Thymus (tissue), 14 donors: ENCODE measurements at places on chromosomes 2 and 18.

- no peak for DNase-seq
Measured at GRCh38 chr2:156385242-156385641, 50.9 kb upstream of the GPD2 start.

DNA sequence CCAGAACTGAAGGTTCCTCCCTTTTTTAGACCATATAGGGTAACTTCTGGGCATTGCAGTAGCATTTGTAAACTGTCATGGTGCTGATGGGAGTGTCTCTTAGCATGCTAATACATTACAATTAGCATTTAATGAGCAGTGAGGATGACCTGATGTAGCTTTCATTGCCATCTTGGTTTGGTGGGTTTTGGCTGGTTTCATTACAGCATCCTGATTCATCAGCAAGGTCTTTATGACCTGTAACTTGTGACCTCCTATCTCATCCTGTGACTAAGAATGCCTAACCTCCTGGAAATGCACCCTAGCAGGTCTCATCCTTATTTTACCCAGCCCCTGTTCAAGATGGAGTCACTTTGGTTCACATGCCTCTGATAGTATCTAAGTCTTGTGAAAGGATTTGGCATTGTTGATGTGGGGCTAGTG lies 159.0 kb downstream of the TMX3 start:
- no peak for DNase-seq

GRCh38 chr2:105403783-105404698 lies 5.2 kb upstream of the FHL2 start:
- no peak for DNase-seq

DNA sequence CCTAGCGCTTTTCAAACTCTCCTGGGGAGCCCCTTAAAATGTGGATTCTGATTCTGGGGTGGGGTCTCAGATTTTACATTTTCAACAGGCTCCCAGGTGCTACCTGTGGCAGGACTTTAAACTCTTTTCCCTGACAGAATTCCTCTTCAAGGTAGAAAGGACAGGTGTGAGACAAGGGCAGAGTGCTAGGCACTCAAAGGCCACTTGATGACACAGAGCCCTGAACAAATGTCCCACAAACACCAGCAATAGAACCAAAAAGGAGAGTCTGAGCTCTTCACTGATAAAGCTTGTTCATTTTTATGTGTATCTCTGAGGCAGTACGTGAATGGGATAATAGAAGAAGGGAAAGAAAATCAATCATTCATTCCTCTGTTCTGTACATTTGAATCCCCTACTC lies 77.7 kb upstream of the PELI1 start:
- no peak for DNase-seq

GRCh38 chr2:42987112-42987922 lies 194.9 kb upstream of the HAAO start:
- no peak for DNase-seq
